ENCODE measurements at places on chromosomes 11 and 22. TPM values are rescaled to one million over a fixed set of nuclear protein-coding genes. Genes with fewer than 3 reads are reported as not detected.

- DNase-seq: no peak
Observed at GRCh38 chr11:100849901-100850235, 162.8 kb downstream of the ARHGAP42 start.

- DNase-seq: no peak
Observed at GRCh38 chr11:115087791-115088190, 409.5 kb downstream of the NXPE2 start.

DNA sequence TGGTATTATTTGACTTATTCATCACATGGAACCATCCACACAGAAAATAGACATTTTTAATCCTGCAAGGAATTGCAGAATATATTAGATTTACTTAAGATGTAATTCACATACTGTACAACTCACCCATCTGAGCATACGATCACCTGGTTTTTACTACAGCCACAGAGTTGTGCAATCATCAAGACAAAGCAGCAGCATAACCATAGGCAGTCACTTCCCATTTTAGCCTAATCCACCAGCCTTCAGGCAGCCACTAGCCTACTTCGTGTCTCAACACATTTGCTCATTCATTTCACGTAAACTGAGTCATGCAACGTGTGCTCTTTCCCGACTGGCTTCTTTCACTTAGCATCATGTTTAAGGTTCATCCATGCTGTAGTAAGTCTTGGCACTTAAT, 23.0 kb downstream of the PIWIL3 start:
- DNase-seq: no peak

DNA sequence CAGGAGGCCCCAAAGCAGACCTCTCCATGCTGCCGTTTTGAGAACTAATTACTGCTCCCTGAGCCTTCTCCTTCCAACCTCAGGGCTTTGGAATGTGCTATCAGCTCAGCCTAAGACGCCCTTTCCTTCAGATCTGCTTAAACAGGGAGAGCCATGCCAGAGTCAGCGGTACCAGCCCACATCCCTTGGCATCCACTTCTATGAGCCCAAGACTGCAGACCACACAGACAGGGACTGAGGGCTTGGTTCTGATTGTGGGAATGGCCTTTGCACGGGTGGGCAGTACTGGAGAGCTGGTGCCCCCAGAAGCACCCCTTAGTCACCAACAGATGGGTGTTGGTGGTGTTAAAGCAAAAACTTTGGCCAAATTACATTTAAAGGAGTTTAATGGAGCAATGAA, 146.5 kb downstream of the TTC17 start:
- DNase-seq: no peak

GRCh38 chr11:117953024-117953671, 23.9 kb upstream of the TMPRSS13 start:
- no peak for DNase-seq

GRCh38 chr22:36281781-36282327, 28.9 kb downstream of the APOL1 start:
- DNase-seq: no peak

The CARNS1 gene
- 1.2 TPM for total RNA-seq

The OR51I1 gene
- not detected for total RNA-seq

The MS4A1 gene
- 0.73 TPM for total RNA-seq

Data from left lung (tissue), 14 donors.